ENCODE measurements at places on chromosomes 2 and 18.
A peak's percentile ranks its signal among the peaks of the same experiment; 100 is the strongest.

DNA sequence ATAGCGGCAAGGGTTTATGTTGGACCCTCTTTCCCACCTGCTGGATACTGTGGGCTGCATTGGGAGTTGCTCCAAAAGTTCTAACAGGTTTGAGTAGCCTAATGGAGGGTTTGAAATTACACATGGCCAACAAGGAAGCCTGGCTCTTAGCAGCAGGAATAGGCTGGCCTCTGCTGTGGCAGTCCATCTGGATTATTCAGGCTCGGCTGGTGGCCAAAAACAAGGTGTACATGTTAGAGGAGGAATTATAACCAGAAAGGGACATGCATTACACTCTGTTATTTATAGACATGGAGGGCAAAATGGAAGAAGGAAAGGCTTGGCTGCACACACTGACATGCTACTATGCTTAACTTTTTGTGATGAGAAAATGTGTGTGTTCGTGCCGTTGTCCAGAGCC is 61.1 kb upstream of the NRXN1 start:
- no peak for DNase-seq

GRCh38 chr2:28648147-28648546 is 103.5 kb upstream of the PPP1CB start:
- DNase-seq: peak; percentile 11

DNA sequence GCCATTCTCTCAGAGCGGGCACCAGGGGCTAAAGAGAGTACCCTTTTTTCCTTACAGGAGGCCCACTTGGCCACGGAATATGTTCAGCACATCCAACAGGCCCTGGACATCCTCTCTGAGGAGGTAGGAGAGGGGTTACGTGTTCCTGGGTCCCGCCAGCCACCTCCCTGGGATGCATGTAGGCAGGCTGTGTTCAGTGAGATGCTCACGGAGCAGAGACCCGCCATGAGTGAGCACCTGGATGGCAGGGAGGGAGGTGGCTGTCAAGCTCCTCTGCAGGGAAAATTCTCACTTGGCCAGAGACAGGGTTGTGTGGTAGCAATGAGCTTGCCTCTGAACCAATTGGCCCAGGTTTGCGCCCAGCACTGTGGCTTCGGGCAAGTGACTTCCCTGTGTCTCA is 123.1 kb upstream of the PPP1CB start:
- no peak for DNase-seq

DNA sequence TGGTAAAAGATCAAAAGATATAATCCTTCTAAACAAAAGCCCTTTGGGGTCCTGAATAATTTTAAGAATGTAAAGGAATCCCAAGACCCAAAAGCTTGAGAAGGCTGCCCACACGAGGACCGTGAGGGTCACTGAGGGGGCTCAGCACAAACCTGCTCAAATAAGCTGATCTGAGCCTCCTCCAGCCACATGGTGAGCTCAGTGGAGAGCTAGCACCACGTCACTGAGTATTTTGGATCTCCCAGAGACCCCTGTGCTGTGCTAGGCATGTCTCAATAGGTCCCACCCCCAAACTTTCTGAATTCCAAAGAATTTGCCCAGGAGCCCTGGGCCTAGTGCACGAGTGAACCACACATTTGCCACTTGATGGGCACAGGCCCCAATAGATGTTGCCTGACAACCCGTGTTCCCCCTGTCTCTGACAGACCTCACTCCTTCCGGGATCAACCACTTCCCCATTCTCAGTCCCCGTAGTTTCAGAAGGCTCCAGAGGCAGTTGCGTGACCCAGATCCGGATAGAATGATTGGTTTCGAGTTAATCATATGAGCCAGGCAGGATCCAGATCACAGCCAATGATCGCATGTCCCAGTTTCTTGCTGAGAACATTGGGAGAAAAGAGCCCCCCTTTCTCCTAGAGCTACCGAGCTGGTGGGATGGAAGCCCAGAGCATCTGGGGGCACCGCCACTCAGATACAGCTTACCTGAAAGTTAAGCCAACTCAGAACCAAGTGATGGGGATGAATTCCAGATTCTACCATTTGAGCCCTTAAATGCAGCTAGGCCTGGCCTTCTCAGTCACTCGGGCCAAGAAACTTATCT is 203.8 kb downstream of the TNS1 start:
- no peak for DNase-seq

DNA sequence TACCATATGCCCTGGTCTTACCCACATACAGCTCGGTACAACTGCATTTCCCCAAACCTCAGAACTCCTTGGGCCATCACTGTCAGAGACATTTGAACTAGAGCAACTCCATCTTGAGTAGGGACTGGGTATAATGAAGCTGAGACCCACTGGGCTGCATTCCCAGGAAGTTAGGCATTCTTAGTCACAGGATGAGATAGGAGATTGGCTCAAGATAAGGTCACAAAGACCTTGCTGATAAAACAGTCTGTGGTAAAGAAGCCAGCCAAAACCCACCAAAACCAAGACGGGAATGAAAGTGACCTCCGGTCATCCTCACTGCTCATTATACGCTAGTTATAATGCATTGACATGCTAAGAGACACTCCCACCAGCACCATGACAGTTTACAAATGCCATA is 131.3 kb downstream of the PIK3C3 start:
- DNase-seq: no peak
